Smooth muscle cell of the umbilical artery (primary cell): ENCODE measurements at places on chromosomes 4 and X. TPM values are rescaled to one million over a fixed set of nuclear protein-coding genes. Genes with fewer than 3 reads are reported as not detected.

The KLHL4 gene
- 6.8 and 7.1 TPM in 2 replicates for total RNA-seq

The PAGE5 gene
- total RNA-seq: not detected in 2 replicates

The SPANXN4 gene
- total RNA-seq: not detected in 2 replicates

The ZAR1 gene
- total RNA-seq: not detected in 2 replicates

The ZFP42 gene
- total RNA-seq: 0.05 TPM in 1 of 2 replicates, not detected in the other

The HS3ST1 gene
- total RNA-seq: under 0.01 and 2.1 TPM in 2 replicates

The FAM9C gene
- total RNA-seq: not detected in 2 replicates
